Globus pallidus (tissue), 1 donor: ENCODE measurements at places on chromosomes 4 and X.

DNA sequence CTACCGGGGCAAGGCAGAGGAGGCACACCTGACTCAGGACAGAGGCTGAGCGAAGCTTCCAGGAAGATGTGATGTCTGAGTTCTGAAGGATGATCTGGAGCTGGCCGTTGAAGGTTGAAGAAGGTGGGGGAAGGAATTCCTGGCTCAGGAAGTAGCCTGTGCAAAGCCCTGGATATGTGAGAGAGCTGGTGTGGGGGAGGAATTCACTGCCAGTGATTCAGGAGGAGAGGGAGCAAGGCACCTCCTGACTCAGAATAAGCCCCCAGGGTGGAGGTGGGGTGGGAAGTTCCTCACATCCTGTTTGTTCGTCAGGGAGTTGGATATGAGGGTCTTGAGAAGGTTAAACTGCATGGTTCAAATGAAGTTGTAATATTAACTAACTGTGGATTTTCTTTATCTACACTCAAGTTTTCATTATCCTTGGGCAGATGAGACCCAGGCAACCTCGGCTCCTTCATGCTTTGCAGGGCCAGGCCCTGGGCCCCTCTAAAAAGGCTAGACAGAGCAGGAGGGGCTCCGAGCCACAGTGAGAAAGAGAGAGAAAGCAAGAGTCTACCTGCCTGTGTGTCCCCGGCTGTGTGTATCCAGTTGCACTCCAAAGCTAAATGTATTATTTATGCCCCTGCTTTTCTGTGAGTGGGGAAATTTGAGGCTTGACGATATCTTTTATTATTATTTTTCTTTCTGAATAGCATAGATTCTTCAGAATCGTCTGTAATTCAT lies 7.1 kb downstream of the NHSL2 start:
- no peak for DNase-seq

DNA sequence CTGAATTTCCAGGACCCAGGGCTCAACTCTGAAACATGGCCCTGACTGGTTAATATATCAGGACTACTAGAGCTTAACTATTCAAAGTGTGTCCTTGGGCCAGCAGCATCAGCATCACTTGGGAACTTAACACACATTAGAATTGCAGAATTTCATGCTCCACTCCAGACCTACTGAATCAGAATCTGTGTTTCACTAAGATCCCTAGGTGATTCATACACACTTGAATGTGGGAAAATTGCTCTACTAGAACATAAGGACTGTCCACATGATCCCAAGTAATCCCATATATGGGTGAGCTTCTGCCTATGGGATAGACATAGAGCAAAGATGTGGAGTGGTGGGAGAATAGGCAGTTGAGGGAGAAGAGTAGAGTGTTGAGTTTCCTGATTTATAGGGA lies 192.5 kb upstream of the CLNK start:
- DNase-seq = no peak

DNA sequence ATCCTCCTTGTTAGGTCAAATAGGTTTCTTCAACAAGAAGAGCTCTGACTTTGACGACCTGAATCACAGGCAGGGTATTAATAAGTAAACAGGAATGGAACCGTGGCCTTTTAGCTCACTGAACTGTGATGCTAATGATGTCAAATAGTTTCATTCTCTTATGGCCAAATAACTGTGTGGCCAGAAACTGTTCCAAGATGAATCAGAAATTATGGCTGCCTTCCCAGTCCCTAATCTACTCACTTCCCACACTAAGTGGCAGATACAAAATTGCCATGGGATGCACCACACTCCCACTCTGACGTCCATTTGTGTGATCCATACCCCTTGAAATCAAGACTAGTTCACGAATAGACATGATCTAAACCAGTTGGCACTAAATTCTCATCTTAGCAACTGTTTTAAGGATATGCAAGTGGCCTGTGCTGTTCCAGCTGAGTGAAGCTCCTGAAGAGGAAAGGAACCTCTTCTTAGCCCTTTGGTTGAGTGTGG lies 455.4 kb downstream of the IL15 start:
- DNase-seq = no peak

GRCh38 chr4:28639747-28640146 lies 1779.1 kb downstream of the STIM2 start:
- DNase-seq = no peak

DNA sequence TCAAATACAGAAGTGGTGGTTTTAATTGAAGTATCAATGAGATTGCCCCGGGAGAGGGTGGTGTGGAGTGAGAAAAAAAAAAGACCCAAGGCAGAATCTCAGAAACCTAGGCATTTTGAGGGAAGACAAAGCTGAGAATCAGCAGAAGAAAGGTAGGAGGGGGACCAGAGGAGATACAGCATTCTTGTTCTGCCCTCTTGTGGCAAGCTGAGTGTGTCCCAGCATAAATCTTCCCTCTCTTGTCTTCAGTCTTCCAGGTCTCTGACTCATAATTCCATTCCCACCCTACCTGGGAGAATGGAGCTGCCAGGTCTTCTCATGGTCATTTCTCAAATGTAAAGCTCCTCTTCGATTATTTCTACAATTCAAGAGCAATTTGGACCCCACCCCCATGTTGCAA lies 32.7 kb upstream of the MAGED1 start:
- peak; percentile 24 for DNase-seq

DNA sequence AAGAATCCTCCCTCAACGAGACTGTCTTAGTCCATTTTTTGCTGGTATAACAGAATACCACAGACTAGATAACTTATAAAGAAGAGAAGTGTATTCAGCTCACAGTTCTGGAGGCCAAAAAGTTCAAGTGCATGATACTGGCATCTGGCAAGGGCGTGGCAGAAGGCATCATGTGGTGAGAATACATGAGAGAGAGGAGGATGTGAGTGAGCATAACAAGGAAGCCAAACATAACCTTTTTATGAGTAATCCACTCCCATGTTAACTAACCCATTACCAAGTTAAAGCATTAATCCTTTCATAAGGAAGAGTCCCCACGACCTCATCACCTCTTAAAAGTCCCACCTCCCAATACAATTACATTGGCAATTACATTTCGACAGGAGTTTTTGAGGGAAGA lies 504.6 kb downstream of the IQCM start:
- no peak for DNase-seq

DNA sequence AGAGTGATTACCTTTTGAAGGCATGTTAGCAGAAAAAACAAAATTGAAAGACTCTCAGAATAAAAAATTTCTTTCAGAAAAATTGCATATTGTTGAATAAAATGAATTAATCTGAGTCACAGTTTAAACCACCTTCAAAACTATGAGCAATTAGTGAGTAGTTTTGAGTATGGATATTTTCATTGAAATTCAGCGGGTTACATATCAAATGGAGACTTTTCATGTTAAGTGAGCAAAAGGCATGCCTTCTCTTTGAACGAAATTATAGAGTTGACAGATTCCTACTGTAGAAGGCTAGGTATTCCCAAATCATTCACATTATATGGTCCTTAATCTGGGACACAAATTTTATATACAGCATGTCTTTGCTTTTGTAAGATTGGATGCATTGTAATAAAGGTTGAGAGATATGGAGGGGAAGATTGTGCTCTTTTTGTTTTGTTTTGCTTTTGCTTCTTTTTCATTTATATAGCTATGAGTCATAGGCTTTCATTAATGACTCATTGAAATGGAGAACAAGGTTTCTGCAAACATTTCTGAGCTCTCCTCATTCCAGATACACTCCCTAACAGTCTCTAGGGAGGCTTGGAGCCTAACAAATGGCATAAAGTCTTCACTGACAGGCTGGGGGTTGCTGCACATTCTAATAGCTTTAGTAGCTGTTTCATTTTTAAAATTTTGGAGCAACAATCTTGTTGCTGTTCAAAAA lies 21.6 kb downstream of the PCDH18 start:
- no peak for DNase-seq

- DNase-seq = no peak
Measured at GRCh38 chrX:148813422-148813821, 313.0 kb downstream of the AFF2 start.

GRCh38 chr4:129490516-129490915 lies 394.6 kb downstream of the C4orf33 start:
- DNase-seq = peak; percentile 0

DNA sequence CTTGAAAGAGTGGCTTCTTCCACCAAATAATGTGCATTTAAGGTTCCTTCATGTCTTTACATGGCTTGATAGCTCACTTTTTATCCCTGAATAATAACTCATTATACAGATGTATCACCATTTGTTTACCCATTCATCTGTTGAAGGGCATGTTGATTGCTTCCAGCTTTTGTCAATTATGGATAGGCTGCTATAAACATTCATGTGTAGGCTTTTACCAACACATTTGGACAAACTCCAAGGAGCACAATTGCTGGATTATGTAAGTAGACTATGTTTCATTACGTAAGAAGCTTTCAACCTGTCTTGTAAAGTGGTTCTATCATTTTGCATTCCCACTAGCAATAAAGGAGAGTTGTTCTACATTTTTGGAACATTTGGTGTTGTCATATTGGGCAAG lies 2637.0 kb downstream of the PCDH7 start:
- no peak for DNase-seq

DNA sequence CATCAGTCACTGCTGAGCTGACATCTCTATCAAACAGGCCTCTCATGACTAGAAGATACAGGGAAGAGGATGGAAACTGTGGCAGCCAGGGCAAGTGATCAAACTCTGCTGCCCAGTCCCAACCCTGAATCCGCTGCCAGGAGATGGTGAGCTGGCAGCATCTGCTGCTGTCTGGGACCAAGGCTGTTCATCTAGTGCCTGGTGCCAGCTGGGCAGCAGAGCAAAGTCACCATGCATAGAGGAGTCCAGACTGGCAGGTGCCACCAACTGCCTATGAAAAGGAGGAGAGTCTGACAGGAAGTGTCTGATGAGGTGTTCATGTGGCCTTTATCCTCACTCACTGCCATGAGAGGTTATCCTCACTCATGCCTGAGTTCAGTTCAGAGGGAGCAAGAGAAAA lies 518.9 kb downstream of the MID1IP1 start:
- no peak for DNase-seq

GRCh38 chr4:43457866-43458265 lies 565.4 kb downstream of the GRXCR1 start:
- DNase-seq = no peak

GRCh38 chr4:91256043-91256442 lies 1047.7 kb upstream of the GRID2 start:
- DNase-seq = no peak

GRCh38 chr4:122827879-122828601 lies 1.4 kb downstream of the FGF2 start:
- no peak for DNase-seq

GRCh38 chrX:16946361-16946964 lies at the start of gene REPS2:
TSS of gene REPS2 (plus strand) at chrX:16946658. CDS start at chrX:16946862, 204 bp downstream.
- DNase-seq = peak; percentile 80

GRCh38 chrX:41332408-41333002 lies 1.5 kb upstream of the DDX3X start:
- peak; percentile 32 for DNase-seq

DNA sequence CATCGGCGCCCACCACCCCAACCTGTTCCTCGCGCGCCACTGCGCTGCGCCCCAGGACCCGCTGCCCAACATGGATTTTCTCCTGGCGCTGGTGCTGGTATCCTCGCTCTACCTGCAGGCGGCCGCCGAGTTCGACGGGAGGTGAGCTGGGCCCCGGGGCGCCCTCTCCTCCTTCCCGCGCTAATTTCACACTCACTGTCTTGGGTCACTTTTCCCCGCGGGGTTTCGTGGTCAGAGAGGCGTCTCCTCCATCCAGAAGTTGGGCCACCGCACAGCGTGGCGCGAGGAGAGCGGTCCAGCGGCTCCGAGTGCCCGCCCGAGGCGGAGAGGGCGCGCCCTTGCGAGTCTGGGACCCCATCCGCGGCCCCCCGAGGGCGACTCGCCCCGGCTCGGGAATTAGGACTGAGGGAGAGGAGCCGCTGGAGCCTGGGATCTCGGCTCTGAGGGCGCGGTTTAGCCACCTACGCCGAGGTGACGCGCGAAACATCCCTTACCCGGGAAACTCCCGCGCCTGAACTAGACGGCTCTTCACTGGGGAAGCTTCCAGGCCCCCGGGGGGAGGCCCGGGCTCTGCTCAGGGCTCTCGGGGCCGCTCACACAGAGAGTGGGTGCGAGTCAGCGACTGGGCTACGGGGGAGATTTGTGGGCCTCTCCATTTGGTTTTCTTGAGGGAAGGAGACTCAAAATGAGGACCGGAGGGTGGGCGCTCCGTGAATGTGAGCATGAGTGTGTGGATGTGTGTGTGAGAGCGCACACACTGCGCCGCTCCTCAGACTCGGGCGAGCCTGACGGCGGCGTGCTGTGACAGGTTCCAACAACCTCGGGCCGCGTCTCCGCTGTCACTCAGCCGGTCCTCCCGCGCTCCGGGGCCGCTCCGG lies 551 bp downstream of the NPNT start:
- DNase-seq = no peak

DNA sequence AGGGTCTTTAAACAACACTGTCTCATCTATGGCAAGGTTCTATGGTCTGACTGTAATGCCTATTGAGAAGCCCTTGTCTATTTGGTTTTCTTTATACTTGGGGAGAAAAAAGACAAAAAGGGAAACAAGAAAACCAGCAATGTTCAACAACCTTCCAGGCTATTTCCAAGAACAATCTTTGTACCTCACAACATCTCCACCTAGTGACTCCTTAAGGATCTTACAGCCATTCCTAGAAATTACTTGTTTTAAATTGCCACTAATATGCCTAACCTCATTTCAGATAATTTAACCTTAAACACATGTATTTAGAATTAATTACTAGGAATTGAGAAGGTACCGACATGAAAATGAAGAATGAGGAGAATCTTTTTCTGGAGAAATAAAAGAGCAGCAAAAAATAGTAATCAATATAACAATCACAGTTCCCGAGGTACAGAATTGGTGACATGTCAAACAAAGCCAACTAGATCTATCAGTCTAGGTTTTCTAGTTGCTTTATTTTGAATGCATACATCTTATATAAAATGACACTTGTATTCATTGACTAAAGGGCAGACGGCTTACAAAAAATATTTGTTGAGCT lies 1.6 kb upstream of the RBM46 start:
- DNase-seq = peak; percentile 17

- DNase-seq = no peak
Measured at GRCh38 chr4:48360285-48361011, 19.1 kb downstream of the SLAIN2 start.

DNA sequence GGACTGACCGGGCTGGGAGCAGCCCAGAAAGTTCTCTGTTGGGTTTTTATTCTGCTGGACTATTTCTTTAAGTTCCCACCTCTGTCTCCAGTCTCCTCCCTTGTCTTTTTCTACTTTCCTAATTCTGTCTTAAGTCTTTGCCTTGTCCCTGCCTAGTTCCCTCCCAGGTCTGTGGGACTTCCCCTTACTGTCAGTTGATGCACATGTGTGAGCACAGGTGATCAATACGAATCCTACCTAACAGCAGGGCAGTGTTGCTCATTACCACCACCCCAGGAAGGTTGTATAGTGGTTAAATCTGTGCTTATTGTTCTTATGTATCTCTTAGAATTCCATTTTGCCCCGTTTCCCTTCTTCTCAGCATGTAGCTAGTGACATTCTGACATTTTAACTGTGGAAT lies 62.1 kb downstream of the GALNTL6 start:
- no peak for DNase-seq

- DNase-seq = no peak
Measured at GRCh38 chr4:94298725-94299252, 43.8 kb downstream of the HPGDS start.

- DNase-seq = no peak
Measured at GRCh38 chr4:148305751-148306150, 136.5 kb downstream of the NR3C2 start.
